ENCODE measurements at places on chromosomes 5 and 9.

DNA sequence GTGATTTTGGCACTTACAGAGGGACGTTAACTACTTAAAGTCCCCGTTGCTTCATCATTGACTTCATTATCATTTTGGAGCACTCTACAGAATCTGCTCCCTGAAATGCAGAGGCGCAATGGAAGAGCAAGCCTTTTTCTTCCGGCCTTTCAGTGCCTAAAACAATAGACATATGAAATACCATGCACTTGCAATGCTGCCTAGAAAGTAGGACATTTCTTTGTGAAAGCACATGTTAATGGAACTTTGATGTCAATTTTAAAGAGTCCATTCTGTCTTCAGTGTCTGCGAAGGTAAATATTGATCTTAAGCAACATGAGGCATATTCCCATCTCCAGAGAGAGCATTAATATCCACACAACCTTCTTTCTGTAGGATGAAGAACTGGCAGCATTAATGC, 36.3 kb downstream of the ITGA2 start:
- DNase-seq = no peak

DNA sequence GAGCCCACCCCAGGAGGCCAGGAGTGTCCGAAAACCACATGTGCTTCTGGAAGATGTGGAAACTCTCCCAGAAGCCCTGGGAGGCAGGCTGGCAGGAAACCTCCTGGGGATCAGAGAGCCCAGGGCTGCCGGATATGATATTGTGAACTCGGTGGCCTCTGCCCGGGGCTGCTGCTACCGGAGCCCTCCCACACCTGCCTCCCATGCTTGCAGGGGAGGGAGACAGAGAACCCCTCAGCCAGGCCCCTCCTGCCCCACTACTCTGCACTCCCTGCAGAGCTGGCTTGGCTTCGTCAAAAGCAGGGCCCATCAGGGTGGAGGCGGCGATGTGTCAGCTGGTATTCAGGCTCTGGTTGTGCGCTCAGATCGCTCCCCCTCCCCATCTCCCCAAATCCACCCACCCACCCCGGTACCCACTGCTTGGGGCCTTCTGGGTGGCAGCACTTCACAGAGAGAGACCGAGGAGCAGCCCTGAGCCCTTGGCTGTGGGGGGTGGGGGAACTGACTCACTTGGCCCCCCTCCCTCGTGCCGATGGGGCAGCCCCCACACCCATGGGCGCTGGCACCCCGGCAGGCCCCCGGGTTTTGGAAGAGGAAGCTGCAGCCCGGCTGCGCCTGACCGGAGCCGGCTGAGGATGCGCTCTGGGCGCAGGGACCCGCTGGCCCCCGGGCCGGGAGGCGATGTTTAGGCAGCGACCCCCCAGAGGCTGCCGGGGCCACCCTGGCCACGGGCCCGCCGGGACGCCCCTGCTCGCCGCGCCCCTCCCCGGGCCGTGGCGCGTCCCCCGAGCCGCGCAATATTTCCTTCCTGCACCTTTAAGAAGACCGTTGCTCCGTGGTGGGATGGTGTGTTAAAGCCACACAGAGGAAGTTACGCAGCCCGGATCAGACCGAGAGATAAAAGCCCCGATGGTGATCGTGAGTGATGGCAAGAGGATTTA, 786 bp upstream of the NTNG2 start:
- no peak for DNase-seq

DNA sequence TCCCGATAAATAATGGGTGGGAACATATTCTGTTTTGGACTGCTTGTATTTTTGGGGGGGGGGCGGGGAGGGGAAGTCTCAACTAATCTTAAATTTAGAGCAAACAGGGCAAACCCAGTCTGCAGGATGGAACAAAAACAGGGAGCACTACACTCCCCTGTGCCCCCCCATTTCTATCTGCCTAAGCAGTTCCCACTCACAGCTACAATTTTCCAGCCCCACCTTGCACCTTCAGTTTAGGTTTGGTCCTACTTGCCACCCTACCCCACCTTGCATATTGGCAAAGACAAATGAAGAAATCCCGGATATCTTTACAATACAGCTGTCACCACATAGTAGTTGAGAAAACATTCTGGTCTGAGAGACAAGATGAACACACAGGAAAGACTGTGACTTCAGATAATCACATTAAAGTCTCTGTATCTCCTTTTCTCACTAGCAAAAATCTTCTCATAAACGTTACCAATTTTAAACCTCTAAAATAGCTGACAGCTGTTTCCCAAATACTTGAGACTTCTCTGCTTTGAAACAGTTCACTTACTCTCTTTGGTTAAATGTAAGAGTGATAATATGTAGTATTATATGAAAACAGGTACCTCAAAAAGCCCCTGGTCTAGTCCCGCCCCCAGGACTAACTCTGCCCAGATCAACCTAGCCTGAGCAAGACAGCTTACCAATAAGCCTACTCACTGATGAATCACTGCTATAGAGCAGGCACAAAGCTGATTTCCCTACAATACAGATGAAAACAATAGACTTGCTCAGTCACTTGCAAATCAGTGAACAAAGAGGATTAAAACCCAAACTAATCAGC, 5.2 kb upstream of the RAPGEF6 start:
- DNase-seq = no peak

GRCh38 chr5:170200876-170201275, 31.9 kb upstream of the C5orf58 start:
- DNase-seq = no peak

DNA sequence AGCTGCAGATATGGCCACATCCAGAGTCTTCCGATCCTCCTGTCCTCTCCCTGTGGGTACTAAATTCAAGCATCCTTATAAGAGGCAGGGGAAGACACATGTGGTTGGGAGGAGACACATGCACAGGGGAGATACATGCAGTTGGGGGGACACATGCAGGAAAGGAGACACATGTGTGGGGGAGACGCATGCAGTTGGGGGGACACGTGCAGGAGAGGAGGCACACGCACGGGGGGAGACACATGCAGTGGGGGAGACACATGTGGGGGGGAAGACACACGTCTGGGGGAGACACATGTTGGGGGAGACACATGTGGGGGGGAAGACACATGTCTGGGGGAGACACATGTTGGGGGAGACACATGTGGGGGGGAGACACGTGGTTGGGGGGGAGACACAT, 21.2 kb upstream of the OLFM1 start:
- no peak for DNase-seq

DNA sequence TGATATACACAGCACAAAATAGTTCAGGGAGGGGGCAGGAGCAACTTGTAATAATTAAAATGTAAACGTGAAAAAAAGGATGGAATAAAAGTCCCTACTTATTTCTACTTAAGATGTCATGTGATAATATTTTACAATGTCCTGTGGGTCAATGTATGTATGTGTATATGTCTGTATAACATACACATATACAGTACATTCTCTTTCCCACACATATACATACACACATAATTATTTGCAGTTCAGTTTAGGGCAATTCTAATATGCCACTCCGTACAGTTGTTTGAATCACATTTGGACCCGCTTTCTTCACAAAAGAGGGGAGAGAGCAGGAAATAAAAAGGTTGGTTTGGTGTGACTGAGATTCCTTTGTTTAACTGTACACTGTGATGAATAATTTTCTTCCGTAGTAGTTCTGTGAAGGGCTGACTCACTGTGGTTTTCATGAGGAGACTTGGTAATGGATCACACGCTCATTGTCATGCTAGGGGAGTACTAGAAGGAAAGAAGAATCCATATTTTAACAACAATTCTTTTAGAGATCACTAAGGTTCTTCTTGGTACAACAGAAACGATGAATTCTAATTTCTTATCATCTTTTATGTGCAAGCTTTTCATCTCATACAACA, 26.2 kb upstream of the ACOT12 start:
- DNase-seq = no peak

DNA sequence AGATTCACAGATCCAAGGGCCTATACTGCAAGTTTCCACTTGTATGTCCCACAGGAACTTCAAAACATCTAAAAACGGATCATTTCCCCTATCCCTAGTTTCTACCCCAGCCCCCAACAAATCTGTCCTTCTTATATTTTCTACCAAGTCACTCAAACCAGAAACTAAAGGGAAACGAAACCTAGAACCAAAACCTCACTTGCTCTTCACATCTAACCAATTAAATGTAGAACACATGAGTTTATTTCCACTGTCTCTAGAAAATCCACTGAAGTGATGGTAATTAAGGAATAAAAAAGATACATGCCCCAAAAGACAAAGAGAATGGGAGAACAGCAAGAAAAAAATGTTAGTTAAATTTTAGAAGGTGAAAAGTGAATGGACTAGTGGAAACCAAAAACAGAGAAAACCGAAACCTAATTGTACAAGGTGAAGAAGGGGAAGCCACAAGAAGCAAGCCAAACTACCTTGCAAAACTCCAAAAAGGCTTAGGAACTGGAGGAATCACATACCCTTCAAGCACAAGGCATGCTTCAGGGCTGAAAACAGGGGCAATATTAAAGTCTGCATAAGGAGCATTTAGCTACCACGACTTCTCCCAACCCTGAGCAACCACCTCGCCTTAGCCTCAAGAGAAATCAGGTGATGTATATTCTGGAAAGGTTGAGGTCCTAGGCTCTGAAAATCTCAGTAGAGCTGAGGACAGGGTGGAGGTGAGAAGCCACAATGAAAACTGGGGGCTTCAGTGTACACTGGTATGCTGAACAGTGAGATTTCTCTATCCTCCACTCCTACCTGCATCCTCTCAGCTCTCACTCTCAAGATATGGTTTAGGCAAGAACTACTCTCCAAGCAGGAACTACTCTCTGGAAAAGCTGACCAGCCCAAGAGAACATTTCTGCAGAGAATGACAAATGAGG, 11.1 kb downstream of the SMU1 start:
- DNase-seq = no peak

DNA sequence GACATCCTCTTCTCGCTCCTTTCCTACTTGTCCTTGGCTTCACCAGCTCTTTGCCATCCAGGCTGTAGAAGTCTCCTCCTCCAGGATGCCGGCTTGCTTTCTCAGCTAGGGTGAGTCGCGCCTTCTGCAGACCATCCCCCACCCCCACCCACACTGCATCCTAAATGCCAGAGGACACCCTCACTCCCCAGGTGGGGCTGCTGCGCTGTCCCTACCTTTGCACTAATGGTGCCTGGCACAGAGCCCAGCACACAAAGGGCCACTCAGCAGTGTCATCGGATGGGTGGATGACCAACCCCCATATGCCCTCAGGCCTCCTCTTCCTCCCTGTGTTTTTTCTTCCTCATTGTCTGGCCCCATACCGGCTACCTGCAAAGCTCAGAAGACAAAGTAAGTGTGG, 14.8 kb downstream of the IL9 start:
- no peak for DNase-seq

DNA sequence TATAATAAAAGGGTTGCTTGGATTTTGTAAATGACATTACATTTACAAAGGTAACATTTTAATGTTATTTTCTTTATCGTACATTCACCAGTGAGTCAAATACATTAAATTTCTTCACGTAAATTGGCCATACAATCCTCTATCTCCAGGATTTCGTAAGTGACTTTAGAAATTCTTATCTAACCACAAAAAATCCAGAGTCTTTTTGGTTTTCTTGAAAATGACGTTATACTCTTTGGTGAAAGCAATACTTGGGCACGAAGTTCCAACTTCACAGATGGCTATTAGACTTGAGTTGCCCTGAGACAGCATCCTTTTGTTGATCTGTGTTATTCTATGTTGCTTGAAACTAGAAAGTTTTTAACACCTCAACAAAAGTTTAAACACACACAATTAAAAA, 87.4 kb upstream of the CDH10 start:
- no peak for DNase-seq

GRCh38 chr5:56415356-56415765, 182.2 kb upstream of the ANKRD55 start:
- DNase-seq = no peak

DNA sequence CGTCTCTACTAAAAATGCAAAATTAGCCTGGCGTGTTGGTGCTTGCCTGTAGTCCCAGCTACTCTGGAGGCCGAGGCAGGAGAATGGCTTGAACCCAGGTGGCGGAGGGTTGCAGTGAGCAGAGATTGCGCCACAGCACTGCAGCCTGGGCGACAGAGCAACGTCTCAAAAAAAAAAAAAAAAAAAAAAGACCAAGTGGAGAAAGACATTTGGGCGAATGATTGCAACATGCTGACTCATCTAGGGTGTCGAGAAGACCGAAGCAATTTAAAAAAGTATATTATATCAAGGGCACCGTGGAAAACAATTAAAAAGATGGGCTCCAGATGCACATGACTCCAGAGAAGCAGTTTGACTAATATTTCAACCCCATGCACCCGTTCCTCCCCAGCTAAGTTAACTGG, 9.2 kb downstream of the KLF4 start:
- DNase-seq = no peak

DNA sequence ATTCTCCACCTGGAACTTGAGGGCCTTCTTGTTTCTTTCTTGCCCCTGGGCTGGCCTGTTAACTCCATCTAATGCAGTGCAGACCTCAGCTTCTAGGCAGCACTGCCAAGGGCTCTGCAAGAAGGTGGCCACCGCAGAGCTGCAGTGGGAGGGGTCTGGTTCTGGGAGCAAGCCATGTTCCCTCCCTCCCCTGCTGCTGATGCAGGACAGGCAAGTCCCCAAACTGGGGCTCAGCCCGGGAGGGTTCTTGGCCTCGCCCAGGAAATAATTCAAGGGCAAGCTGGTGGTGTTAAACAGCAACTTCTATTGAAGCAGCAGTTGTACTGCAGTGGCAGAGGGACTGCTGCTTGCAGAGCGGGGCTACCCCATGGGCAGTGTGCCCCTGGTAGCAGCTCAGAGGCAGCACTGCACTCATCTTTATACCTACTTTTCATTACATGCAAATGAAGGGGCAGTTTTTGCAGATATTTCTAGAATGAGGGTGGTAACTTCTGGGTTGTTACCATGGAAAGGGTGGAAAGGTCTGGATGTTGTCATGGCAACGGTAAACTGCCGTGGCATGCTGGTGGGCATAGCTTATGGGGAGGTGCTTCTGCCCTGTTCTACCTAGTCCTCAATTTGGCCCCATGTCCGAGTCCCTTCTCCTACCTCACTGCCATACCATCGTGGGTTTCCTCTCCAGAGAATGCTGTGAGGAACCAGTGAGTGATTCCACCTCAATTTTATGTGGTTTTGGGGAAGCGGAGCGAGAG, 82.1 kb downstream of the WDR41 start:
- no peak for DNase-seq

GRCh38 chr9:117101008-117101407, 313.8 kb downstream of the ASTN2 start:
- no peak for DNase-seq

DNA sequence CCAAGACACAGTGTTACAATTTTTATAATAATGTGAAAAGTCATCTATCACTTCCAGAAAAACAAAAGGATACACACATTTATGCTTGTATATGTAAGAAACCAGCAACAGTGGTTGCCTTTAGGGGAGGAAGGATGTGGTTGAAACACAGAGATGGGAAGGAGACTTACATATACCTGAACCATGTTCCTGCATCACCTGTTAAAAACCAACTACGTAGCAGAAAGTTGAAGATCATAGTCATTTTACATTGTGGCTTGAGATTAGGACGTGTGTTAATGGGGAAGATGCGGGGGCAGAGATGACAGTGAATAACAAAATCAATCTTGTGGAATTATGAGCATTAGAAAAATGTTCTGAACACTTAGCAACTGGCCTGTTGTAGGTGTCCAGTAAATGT, 307.3 kb downstream of the MLLT3 start:
- no peak for DNase-seq
